ENCODE measurements at places on chromosomes 2 and 18. TPM values are rescaled to one million over a fixed set of nuclear protein-coding genes. Genes with fewer than 3 reads are reported as not detected.

Gene SEMA4F
- total RNA-seq, result 19.7 TPM

Gene SELENOI
- 15.8 TPM for total RNA-seq

Gene SIX3
- total RNA-seq, result not detected

Gene HRH4
- 0.07 TPM for total RNA-seq

Gene MAPK4
- total RNA-seq, result under 0.01 TPM

Gene TP53I3
- total RNA-seq, result 25.8 TPM

Gene MREG
- 2.8 TPM for total RNA-seq

Gene GRB14
- total RNA-seq, result 10.4 TPM

Gene MAP3K19
- not detected for total RNA-seq

Gene MYO5B
- 0.07 TPM for total RNA-seq

Gene FSIP2
- total RNA-seq, result 0.13 TPM

Gene HS6ST1
- 29.5 TPM for total RNA-seq

Gene ALLC
- not detected for total RNA-seq

Gene GKN2
- total RNA-seq, result not detected

Gene TUBB8B
- not detected for total RNA-seq

Gene RNF144A
- 0.72 TPM for total RNA-seq

Gene PTMA
- total RNA-seq, result 465 TPM

Gene PJVK
- 2.5 TPM for total RNA-seq

Gene C2orf78
- not detected for total RNA-seq

Gene DSC3
- 0.46 TPM for total RNA-seq

Gene SERPINB12
- not detected for total RNA-seq

Gene DUSP11
- total RNA-seq, result 20.3 TPM

Gene KATNAL2
- total RNA-seq, result 2.2 TPM

Gene SCG2
- 37.2 TPM for total RNA-seq

Gene C2orf80
- total RNA-seq, result not detected

Gene CMPK2
- 0.36 TPM for total RNA-seq

Gene TEX44
- not detected for total RNA-seq

Gene ADAM23
- 28.9 TPM for total RNA-seq

Gene POTEF
- not detected for total RNA-seq

Gene ABCG8
- not detected for total RNA-seq

Gene CD8B2
- total RNA-seq, result not detected

Gene NFATC1
- total RNA-seq, result 3.8 TPM

Gene NR4A2
- total RNA-seq, result 0.40 TPM

Gene KIF5C
- total RNA-seq, result 0.10 TPM

Gene PPM1G
- total RNA-seq, result 59.6 TPM

Gene CAPN13
- not detected for total RNA-seq

Gene UNC80
- total RNA-seq, result not detected

Gene DES
- total RNA-seq, result 3.0 TPM

Gene GALNT5
- total RNA-seq, result 146 TPM

Gene LCT
- 0.03 TPM for total RNA-seq

Gene WDR54
- total RNA-seq, result 42.1 TPM

Gene ADD2
- not detected for total RNA-seq

Gene MIB1
- total RNA-seq, result 60.9 TPM

Gene PLEK
- total RNA-seq, result 0.07 TPM

Gene VAMP8
- total RNA-seq, result 0.33 TPM

Gene SOCS6
- total RNA-seq, result 42.7 TPM

Gene POTEC
- total RNA-seq, result under 0.01 TPM

Gene TLX2
- not detected for total RNA-seq

Gene KCNK3
- 0.89 TPM for total RNA-seq

Gene FOXD4L1
- 0.13 TPM for total RNA-seq
